Left kidney (tissue), 8 donors: ENCODE measurements at places on chromosomes 11 and 22. TPM values are rescaled to one million over a fixed set of nuclear protein-coding genes. Genes with fewer than 3 reads are reported as not detected.

- no peak for DNase-seq
These were observed 2.9 kb downstream of the PANX2 start for GRCh38 chr22:50173311-50173982.

DNA sequence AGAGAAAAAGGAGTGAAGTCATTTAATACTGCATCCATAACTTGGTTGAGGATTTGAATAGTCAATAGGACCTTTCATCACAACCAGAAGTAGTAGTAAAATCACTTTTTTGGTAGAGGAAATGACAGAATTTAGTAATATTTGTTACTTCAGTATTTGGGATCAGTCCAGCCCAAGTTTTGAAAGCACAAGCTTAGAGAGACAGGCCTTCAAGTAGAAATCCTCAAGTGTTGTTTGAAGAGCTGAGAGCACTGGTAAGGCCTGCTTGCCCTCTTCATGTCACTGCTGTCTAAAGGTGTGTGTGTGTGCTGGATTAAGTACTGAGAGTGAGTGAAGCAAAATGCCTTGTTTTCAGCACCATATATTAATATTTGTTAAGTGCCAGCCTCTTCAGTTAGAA is 137.3 kb downstream of the WNT11 start:
- DNase-seq, result no peak

DNA sequence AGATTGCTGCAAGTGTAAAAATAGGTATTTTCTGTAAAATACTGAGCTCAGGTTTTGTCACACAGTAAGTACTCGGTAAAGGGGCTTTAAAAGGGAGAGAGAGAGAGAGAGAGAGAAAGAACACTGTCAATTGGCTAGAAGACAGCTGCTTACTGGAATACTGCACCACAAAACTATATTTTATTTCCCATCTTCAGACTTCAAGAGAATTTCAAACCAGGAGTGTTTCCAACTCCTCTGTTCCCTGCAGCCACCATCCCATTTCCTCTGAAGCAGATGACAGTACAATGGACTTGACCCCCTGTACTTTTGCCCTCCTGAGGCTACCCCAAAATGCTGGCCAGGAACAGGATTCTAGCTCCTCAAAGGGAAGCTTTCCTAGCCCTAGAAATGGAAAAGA is 89.7 kb downstream of the RELT start:
- DNase-seq, result no peak

GRCh38 chr22:46638601-46639431 is 18.6 kb downstream of the GRAMD4 start:
- DNase-seq, result no peak

JRKL gene
- 24.9 TPM for polyA plus RNA-seq

DNA sequence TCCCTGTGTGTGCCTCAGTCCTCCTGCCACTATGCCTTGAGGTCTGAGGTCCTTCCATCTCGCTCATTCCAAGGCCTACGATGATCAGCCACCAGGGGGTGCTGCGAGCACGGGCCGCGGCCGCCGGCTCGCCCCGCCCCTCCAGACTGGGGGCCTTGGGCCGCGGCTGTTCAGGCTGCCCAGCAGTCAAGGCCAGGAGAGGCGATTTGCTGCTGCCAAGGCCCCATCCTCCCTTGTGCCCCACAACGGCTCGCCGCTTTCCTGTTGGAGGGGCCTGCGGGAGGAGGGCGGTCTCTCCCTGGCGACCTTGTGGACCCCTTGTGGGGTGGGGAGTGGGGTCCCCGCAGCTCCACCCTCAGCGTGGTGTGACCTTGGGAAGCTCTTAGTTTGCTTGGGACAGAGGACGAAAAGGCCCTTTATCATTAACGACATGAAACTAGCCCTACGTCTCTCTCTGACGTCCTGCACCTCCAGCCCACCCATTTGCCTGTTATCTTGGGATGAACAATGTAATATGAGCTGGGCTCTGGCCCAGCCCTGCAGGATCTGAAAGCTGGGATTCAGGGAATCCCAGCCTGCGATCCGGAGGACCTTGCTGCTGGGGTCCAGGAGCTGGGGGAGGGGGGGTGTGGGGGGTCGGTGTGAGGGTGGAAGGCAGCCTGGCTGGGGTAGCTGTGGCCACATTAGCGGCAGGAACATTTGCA is 5.3 kb upstream of the GALR3 start:
- peak; percentile 79 for DNase-seq

PDGFD gene
- polyA plus RNA-seq, result 23.4 TPM

GRCh38 chr11:118138839-118139420 is 13.7 kb downstream of the SCN4B start:
- no peak for DNase-seq

DNA sequence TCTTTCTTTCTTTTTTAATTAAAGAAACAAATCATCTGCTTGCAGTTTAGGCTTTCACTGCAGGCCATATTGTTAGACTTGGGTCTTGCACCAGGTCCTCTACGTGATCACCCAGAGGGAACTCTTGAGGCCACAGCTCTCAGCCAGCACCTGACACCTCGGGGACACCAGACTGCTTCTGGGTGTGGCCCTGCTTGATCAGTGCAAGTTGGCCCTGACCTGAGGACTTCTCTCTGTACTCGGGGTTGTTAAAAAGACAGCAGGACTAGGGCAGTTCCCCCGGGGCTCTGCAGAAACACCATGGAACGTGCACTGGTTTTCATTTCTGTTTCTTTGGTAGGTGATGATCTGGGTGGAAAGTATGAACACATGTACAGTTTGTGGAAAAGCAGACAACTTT is 51.2 kb upstream of the MYO18B start:
- DNase-seq, result no peak

DNA sequence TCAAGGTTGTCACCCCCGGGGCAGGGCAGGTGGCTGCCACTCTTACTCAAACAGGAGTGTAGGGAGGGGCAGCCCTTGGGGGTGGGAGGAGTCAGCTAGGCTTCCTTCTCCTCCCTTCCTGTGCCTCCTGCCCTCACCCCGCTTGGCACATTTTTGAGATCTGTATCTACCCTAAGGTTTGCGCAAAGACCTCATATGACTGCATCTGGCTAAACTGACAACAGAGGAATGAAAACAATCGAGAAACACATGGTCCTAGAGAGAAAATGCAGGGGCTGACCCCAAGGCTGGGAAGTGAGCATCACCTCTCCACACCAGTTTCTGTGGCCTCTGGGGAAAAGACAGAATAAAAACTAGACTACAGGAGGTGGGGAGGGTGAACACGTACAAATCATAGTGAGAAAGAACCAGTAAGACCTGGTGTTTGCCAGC is 28.1 kb downstream of the IGSF9B start:
- DNase-seq, result no peak

MYEOV gene
- 5.0 TPM for polyA plus RNA-seq

DNA sequence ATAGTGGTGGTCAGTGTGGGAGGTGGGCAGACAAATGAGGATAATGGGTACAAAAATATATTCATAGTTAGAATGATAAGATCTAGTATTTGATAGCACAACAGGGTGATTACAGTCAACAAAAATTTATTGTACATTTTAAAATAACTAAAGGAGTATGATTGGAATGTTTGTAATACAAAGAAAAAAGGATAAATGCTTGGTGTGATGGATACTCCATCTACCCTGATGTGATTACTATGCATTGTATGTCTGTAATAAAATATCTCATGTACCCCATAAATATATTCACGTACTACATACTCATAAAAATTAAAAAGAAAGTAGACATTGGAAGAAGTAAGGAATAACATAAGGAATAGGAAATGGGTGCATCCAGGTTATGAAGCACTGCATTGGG is 15.4 kb downstream of the RRP8 start:
- DNase-seq, result no peak

- no peak for DNase-seq
These were observed 100.8 kb downstream of the PRMT3 start for GRCh38 chr11:20488352-20488751.

- DNase-seq, result no peak
These were observed 22.9 kb upstream of the FGF3 start for GRCh38 chr11:69841859-69842698.

DNA sequence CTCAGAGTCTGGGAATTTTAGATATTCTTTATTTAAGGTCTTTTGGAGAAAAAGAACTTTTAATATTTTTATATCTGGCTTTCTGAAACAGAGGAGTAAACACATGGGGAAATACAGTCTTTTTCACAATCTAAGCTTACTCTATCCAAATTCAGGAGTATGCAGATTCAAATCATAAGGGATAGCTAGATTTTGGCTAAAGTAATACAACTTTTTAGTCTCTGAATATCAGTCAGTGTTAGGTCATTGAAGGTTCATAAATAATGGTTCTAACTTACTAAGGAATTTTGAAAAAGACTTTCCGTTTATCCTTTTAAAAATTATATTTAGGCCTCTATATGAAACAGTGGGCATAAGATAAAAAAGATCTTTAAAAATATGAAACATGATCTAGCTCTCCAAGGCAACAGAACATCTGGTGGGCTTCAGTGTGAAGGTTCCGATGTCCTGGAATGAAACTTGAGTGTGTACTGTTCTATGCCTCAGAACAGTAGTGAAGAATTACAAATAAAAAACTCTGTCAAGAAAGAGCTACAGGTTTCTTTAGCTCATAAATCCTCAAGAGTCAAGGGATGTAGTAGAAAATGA is 165.2 kb upstream of the PDGFD start:
- DNase-seq, result no peak

DNA sequence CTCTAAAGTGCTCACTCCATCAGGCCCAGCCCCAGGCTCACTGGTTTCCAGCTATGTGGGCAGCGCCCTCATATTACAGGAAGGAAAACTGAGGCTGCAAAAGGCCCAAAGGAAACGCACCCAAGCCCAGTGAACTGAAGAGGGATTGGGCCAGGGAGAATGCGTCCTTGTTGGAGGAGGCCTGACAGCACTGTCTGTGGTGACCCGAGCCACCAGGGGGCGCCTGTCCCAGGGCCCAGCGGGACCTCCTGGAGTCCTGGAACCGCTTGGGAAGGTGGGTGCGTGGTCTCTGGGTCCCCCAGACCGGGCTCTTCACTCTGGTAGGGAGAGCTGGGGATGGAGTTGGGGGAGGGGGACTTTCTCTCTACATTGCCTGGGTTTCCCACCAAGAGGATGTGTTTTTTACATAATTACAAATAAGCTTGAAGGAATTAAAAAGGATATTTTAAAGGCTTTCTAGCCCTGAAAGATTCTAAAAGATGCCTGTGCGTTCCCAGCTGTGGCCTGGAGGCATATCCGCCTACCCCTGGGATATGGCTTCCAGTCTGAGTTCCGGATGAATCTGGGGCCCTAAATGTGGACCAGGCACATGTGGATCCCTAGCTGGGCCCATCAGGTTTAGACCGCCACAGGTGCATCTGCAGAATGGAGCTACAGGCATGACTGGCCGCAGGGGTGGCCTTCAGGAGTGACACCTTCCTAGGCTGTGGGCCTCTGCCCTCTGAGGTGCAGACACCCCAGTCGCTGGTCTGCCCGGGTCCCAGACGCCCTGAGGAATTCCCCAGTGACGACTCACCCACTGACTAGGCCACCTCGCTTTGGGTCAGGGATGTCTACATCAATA is 4.2 kb downstream of the SPI1 start:
- peak; percentile 61 for DNase-seq

GRCh38 chr22:27634043-27634740 is 167.4 kb downstream of the MN1 start:
- DNase-seq, result no peak
